Naive thymus-derived CD8-positive, alpha-beta T cell (primary cell): ENCODE measurements at places on chromosomes 11 and 22.

DNA sequence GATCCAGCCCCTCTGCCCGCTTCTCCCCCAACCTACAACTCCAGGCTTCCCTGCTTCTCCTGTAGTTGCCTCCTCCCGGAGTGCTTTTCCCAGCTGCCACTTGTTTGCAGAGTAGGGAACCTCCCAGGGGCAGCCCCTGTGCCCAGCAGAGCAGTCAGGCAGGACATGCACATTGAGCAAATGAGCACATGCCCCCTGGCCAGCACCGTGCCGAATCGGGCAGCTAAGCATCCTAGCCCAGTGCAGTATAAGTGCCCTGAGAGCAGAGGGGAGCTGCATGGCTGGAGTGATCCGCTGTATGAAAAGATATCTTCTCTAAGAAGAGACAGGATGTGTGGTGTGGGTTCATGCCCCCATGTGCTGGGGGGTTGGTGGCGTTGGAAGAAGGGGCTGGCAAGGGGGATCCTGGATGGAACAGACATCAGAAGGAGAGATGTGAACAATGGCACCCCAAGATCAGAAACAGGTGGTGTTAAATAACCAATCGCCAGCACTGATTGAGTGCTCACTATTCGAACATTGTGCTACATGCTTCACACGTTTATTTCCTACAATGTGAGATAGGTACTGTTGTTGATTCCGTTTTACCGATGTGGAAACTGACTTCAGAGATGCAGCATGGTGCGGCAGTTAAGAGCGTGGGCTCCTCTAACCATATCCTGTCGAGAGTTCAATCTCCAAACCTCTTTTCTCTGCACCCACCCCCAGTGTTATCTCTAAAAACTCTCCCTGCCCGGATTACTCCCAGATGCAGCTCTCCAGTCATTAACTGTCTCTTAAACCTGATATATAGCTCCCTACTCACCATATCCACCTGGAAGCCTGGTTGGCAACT is 1.2 kb downstream of the AIP start:
- DNase-seq = peak; percentile 46

GRCh38 chr11:2309251-2310072 is 7.6 kb downstream of the TSPAN32 start:
- DNase-seq = no peak

DNA sequence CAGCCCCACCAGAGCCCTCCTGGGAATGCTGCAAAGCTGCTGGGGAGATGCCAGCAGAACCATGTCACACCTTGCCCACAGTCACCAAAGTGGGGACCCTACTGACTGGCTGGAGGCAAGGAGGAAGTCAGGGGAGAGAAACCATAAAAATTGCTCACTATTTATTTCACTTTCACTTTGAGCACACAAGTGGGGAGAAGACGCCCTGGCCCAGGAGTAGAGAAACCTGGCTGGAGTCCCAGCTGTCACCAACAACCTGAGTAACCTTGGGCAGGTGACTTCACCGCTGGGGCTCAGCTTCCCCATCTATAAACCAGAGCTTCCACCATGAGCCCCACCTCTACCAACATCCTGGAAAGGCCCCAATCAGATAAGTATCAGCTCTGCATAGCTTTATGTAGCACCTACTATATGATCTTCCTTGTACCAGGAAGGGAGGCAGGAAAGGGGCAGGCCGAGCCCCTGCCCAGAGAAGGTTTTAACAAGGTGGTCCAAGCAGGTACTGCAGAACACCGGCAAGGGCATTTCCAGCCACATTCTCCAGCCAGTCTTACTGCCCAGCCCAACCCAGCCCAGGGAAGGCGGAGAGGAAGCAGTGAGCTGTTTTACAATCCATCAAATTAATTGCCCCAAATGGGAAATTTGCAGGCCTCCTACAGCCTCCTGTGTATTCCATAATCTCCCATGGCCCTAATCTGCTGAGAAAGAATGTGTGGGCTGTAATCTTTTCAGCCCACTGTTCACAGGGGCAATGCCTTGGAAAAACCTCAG is 27.6 kb downstream of the PLEKHA7 start:
- peak; percentile 28 for DNase-seq

DNA sequence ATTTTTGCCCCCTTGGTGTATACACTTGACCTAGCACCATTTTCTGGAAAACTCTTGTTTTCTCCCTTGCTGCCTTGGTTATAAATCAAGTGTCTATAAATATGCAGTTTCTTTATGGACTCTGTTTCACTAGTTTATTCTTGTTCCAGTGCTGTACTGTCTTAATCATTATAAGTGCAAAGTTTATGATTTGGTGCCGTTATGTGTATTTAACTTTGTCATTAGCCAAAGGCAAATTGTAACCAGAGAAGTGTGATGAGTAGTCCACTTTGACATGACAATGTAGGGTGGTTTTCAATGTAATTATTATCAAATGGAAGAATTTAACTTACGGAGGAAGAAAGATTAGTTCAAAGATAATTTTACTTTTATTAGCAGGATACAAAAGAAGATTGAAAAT is 40.3 kb downstream of the SPECC1L start:
- DNase-seq = no peak

GRCh38 chr11:44727373-44728287 is 868 bp downstream of the TSPAN18 start:
- peak; percentile 83 for DNase-seq

- no peak for DNase-seq
Observed at GRCh38 chr22:27170491-27170890, 513.1 kb downstream of the MIAT start.

DNA sequence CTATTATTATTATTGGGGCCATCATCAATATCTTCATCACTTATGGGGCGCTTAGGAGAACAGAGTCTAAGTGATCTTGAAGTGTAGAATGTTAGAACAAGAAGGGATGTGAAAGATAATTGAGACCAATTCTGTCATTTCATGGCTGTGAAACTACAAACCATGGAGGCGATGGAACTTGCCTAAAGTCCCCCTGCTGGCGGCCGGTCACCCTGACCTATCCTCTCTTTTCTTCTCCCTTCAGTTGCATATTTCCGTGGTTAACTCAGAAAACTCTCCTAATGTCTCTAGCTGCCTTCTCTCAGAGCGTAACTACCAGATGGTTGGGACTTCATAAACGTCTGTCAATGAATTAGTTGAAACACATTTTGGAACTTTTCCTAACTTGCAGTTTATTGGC is 6.6 kb upstream of the OR4B1 start:
- no peak for DNase-seq

GRCh38 chr22:33429281-33429680 is 371.1 kb upstream of the SYN3 start:
- no peak for DNase-seq

DNA sequence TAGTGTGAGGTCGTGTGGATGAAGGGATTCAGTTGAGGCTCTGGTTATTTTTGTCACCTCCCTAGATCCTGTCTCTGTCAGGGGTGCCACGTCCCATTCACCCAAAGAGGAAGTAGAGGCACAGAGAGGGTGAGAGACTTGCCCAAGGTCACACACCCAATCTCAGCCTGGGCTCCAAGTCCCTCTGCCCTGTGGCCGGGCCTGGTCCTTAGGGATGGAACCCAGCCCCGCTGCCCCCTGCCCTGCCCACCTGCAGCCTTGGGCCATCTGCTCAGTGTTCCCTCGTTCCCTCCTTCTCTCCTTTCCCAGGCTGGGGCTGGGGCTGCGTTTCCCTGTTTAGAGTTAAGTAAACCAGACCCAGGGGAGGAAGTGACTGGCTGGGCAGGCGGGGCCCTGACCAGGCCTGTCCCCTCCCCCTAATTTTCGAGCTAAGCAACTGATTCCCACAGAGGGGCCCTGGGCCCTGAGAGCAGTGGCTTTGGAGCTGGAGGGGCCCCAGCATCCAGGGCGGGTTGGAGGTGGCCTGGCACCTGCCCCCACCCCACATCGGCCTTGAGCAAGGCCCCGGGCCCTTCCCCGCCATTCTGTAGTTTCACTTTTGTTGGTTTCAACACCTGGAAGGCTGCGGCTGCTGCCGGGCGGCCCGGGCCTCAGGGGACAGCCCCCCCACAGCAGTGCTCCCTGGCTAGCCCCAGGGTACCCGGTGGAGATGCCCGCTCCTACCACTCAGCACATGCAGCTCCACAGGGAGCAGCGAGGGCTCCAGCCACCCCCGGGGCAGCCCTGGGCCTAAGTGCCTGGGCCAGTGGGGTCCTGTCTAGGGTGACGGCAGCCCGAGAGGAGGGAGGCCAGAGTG is 1.5 kb downstream of the TCIRG1 start:
- DNase-seq = peak; percentile 34

DNA sequence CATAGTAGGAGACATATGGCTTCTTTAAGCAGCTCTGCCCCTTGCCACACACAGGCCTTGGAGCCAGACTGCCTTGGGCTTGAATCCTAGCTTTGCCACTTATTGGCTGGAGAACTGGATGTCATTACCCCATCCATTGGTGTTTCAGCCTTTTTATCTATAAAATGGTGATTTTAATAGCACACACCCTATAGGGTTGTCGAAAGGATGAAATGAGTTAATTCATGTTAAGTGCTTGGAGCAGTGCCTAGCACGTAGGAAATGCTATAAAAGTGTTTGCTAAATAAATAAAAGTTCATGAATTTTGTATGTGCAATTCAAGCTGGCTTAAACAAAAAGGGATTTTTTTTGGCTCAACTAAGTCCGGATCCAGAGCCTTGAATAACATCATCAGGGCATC is 120.7 kb downstream of the TIMP3 start:
- no peak for DNase-seq

- no peak for DNase-seq
Observed at GRCh38 chr11:44190883-44191230, 95.4 kb downstream of the EXT2 start.

- no peak for DNase-seq
Observed at GRCh38 chr11:96169250-96169649, 173.7 kb downstream of the MAML2 start.

GRCh38 chr22:49699476-49699875 is 128.2 kb downstream of the BRD1 start:
- no peak for DNase-seq

DNA sequence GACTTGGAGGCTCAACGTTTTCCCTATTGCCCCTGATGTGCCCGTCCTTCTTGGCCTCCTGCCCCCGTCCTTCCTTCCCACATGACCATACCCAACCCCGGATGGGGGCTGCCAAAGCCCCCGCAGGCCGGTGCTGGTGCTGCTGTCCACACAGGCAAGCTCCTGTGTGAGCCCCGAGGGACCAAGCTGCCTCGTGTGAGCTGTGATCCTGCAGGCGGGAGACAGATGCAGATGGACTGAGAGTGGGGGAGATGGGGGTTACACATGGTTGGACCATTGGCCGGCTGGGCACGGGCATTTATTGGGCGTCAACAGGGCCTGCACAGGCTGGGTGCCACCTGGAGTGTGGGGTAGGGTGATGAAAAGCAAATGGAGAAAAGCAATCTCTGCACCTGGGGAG is 313.2 kb upstream of the B3GAT1 start:
- DNase-seq = no peak

- no peak for DNase-seq
Observed at GRCh38 chr11:20249378-20249777, 89.1 kb upstream of the DBX1 start.

GRCh38 chr11:362642-363442 is 6.5 kb upstream of the B4GALNT4 start:
- no peak for DNase-seq

DNA sequence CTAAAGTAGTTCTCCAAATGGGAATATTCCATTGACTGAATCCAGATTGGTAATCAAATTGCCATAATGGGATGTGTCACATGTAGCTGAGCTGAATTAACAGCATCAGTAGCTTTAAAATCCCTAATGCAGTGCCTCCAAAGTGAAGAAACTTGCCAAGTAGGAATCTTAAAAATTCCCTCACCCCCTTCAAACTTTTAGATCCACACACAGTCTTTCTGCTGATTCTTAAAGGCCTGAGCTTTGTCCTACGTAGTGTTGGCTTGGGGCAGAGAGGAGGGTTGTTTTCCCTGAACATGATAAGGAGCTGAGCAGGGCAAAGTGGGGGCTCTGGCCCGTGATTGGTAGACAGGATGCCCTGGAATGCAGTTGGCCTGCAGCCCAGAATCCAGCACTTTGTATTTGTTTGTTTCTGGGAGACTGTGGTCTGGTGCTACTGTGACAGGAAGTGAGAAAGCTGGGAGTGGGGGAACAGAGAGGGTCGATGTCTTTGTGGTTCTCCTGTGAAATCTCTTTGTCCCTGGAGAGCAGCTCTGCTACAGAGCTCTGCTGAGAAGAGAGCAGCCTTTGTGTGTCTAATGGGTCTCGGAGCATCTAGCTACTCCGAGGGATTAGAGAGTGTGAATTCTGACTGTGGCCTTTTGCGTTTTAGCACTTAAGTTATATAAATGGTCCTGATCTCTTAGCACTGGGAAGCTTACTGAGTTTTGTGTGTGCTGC is 16.9 kb downstream of the CTNND1 start:
- DNase-seq = no peak

- DNase-seq = no peak
Observed at GRCh38 chr11:67670316-67671210, 3.9 kb downstream of the ALDH3B2 start.

DNA sequence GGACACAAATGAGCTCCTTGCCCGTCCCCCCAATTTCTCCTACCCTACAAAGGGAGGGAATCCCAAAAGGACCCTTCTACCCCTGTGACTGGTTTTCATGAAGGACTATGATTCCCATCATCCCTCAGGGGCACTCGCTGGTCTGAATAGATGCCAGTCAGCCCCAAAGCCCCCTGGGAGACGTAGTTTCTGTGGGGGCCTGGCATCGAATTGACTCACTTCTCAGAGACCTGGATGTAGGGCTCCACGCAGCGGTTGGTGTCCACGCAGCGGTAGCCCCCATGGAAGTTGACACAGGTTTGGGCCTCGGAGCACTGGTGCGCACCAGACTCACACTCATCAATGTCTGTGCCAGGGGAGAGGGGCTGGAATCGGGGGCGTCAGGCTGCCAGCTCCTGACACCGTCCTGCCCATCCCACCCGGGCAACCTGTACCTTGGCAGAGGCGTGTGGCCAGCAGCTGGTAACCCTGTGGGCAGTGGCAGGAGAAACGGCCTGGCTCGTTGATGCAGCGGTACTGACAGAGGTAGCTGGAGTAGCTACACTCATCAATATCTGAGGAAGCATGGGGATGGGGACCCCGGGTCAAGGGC is 4.4 kb downstream of the EFEMP2 start:
- no peak for DNase-seq

DNA sequence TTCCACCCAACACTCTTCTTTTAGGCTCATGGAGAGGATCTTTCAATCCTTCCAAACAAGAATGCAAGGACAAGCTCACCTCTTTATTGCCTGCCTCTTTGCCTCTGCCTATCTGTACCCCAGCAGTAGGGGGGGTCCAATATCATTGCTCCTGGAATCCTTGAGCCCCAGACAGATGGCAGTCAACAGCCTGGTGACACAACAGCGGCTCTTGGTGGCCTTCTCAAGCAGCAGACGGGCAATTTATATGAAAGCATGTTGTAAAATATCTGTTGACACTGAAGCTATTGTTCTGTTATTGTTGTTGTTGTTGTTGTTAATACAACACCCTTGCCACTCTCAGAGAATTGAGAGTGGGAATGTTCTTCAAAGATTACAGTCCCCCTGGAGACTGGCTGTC is 480.0 kb upstream of the CADM1 start:
- no peak for DNase-seq

GRCh38 chr11:35376613-35377012 is 42.7 kb downstream of the SLC1A2 start:
- DNase-seq = no peak

GRCh38 chr11:113578033-113578380 is 102.8 kb upstream of the DRD2 start:
- no peak for DNase-seq
